ENCODE measurements at places on chromosomes 1 and 21.
A peak's percentile ranks its signal among the peaks of the same experiment; 100 is the strongest.

DNA sequence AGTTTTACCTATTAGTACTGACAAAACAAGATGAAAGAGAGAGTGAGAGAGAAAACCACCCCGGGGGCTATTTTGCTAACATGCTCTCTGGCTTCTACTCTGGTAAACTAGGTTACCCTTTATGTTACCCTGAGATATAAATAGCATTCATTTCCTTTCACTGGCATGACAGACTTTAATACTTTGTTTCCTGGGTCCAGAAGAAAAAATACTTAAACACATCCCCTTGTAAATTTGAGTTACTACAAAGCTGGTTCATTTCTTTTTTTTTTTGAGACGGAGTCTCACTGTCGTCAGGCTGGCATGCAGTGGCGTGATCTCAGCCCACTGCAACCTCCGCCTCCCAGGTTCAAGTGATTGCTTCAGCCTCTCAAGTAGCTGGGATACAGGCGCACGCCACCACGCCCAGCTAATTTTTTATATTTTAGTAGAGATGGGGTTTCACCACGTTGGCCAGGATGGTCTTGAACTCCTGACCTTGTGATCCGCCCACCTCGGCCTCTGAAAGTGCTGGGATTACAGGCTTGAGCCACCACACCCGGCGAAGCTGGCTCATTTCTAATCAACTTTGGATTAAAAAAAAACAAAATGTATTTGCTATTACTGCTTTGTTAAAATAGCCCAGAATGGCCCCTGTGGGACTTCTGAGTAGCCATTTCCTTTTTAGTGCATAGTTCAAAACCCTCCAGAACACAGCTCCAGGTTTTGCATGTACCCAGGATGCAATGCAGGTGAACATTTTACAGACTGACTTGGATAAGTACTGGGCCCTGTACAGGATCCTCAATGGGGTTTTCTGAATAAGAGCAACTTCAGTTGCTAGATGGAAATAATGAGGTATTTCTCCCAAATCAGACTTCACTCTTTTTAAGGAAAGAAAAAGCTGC is 20.6 kb downstream of the INPP5B start:
- DNase-seq = no peak

DNA sequence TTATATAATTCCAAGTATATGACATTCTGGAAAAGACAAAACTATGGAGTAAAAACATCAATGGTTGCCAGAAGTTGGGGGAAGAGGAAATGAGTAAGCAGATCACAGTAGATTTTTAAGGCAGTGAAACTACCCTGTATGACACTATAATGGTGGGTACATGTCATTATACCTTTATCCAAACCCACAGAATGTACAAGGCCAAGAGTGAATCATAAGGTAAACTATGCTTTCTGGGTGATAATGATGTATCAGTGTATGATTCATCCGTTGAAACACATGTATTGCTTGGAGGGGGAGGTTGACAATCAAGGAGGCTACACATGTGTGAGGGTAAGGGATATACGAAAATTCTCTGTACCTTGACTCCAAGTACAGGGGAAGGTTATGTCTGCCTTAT is 862.7 kb downstream of the PLA2G4A start:
- peak; percentile 78 for DNase-seq

DNA sequence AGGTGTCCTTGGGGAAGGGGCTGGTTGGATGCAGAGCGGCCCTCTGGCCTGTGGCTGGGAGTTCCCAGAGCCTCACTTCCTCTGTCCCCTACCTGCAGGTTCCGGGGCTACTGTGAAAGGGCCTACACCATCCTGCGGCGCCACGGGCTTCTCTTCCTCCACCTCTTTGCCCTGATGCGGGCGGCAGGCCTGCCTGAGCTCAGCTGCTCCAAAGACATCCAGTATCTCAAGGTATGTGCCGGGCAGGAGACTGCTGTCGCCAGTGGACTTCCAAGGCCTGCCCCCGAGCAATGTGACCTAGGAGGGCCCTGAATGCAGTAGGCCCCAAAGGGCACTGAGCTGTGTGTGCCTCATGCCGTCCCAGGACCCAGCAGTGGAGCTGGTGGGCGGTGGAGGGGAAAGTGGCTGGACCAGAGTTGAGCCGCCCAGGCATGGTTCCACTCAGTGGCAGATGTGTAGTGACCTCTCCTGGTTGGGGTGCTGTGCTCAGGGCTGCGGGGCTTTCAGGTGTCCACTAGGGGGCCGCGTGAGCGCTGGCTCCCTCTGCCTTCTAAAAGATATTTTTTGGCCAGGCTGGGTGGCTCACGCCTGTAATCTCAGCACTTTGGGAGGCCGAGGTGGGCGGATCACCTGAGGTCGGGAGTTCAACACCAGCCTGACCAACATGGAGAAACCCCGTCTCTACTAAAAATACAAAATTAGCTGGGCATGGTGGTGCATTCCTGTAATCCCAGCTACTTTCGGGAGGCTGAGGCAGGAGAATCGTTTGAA is 73.4 kb downstream of the PIK3CD start:
- DNase-seq = peak; percentile 86

DNA sequence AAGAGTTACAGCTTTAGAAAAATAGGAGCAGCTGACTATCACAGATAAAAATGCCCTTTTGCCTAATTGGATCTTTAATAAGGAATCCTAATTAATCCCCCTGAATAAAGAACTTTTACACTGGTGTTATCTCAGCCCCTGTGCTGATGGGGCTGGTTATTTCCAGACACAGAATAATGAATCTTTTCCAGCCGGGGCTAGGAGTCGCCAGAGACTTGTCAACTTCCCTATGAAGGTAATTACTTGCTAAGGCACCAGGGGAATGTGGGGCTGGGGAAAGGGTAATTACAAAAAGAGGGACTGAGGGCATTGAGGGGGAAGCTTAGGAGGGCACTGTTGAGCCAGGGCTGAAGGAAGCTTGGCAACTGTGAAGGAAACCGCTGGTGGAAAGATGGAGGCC is 34.5 kb downstream of the HMGB4 start:
- DNase-seq = no peak

GRCh38 chr1:241990040-241990439 is 8.9 kb downstream of the MAP1LC3C start:
- peak; percentile 89 for DNase-seq

GRCh38 chr1:39835110-39835509 is 46.4 kb upstream of the BMP8B start:
- DNase-seq = no peak

DNA sequence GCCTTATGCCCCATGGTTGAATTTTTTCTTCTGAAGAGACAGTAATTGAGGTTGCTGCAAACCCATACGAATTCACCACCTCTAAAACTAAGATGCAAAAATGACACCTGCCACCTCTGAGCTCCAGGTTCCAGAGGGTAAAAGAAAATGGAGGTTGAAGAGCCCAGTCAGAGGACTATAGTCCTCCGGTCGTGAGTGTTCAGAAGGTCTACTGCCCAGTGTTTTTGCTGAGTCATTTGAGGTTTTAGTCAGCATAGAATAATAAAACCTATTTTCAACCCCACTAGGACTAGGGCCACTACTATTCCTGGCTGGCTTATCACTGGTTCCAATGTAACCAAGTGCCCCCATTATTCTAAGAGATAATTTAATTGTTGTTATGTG is 12.9 kb upstream of the SLAMF7 start:
- DNase-seq = peak; percentile 42

DNA sequence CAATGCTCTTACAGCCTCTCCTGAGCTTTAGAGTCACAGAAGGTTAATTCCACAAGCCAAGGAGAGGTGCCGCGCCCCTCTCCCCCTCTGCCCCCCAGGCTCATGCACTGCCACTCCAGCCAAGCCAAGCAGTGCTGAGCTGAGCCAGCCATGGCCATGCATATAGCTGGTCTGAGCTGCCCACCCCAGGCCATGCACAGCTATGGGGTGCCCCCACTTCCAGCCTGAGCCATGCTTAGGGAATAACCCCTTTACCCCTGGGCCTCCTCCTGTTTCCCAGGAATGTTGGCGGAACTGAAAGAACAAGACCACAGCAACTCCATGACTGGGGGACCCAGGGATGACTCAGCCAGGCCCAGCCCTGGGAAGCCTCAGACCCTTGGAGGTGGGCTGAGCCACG is 34.0 kb upstream of the MAGOH start:
- no peak for DNase-seq

- peak; percentile 29 for DNase-seq
Measured at GRCh38 chr21:25640202-25640942, 1.3 kb downstream of the JAM2 start.

Data from DMS53 (cell line).